ENCODE measurements at places on chromosomes 11 and 22.

DNA sequence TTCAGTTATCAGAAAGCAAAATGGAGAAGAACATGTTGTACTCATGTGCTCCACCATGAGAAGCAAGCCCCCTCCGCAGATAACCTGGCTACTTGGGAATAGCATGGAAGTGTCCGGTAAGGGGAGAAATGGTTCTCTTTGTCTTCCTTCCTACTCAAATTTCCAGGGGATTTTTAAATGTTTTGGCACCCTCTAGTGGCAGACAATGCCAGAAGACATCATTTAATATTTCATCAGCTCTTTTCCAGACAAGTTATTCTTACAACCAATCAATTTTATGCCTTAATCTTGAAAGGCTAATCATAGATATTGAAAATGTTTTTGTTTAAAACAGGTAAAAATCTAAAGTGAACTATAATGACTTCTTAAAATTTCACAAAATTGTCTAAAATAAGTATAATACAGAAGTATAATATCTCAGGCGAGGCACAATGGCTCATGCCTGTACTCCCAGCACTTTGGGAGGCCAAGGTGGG, 15.7 kb downstream of the CRTAM start:
- no peak for DNase-seq

DNA sequence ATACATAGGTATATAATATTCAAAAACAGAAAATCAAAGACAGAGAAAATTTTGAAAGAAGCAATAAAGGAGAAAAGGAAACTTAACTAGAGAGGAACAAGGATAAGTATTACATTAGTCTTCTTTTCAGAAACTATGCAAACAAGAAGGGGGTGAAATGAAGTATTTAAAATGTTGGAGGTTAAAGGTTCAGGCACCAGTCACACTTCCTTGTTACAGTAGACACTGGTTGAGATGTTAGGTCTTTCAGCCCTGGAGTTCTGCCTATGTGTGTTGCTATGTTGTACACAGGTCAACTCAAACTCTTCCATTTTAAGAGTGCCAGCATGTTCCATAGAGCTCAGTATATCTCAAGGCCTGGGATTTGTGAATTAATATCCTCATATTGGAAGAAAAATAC, 6.0 kb upstream of the MS4A4A start:
- no peak for DNase-seq

DNA sequence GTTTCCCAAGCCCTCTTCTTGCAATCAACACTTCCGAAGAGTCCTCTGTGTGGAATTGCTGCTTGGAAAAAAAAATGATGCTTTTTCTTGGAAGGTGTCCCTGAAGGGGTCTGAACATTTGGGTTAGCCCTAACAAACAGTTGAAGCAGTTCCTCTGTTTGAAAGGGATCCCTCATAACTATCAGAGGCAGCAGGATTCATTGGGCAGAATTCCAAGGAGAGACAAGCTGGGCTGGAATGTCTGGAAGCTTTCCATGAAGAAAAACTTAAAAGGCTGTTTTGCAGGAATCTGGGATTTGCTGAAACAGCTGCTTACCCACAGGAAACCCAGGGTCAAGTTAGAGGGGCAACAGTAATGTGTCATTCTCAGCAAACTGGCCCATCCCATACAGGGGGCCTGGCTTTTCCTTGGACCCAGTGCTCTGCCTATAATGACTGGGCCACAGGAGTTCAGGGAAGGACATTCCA, 3.1 kb downstream of the CSNK2A3 start:
- no peak for DNase-seq

GRCh38 chr11:64245797-64246620, 734 bp downstream of the PPP1R14B start:
- DNase-seq, result no peak

GRCh38 chr22:46580940-46581537, 39.1 kb upstream of the GRAMD4 start:
- no peak for DNase-seq

DNA sequence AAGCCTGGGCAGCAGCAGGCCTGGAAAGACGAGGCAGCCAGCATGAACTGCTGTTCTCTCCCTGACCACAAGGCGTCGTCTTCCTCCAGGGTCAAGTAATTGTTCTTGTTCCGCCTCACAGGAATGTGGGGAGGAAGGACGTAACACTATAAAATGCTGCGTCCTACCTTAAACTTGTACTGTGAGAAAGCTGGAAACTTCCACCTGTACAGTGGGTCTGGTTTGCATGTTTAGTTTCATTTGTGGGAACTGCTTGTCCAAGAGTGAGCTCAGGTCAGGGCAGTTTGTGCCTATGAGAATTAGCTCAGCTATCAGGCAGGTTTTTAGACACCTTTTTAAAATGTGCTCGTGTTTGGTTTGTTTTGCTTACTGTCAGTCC, 55.2 kb downstream of the PANX1 start:
- DNase-seq, result no peak

GRCh38 chr11:95545116-95545875, 244.3 kb downstream of the FAM76B start:
- DNase-seq, result no peak

- no peak for DNase-seq
These were observed 493.8 kb downstream of the NTM start for GRCh38 chr11:131864228-131864627.

DNA sequence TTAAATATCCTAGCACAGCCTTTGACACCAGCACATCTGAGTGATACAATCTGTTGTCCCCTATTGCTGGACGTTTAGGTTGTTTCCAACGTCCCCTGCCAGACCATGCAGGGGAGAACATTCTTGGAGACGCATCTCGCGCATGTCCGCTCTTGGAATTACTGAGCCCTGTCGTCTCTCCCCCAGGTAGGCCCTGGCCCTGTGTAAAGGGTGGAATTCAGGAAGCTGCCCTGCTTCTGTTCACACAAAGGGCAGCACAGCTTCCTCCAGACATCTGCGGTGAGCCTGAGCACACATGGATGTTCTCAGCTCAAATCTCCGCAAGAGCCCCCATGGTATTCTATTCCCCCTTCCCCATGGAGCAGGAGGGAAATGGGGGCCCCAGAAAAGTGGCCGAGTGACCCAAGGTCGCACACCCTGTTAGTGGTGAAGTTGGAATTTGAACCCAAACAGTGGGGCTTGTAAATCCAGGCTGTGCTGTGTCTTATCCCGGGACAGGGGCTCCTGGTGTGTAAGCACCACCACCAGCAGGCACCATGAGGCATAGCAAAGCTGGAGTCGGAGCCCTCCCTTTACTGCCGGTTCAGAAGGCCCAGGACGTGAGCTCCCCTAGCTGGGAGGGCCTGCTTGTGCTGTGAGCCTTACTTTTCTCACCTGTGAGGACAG, 5.0 kb upstream of the FGF19 start:
- DNase-seq, result no peak

GRCh38 chr22:43922123-43922522, 1.5 kb upstream of the PNPLA3 start:
- no peak for DNase-seq

DNA sequence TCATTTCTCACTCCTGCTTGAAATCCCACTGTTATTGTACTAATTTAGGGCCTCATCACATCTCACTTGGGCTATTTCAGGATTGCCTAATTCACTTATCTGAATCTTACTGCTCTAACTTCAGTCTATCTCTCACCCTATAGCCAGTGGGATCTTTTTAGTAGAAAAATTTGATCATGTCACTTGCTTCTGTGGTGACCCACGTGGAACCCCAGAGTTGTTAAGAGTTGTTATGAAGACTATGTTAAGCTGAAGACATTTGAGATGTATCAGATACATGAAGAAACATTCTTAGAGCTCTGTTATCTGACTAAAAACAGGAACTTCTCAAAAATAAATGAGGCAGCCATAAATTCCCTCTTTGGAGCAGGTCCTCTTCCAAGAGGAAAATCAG, 1375.6 kb upstream of the TENM4 start:
- DNase-seq, result no peak

GRCh38 chr11:92128026-92128425, 96.6 kb upstream of the FAT3 start:
- DNase-seq, result no peak

GRCh38 chr22:28075358-28075981, 156.4 kb upstream of the PITPNB start:
- DNase-seq, result no peak

DNA sequence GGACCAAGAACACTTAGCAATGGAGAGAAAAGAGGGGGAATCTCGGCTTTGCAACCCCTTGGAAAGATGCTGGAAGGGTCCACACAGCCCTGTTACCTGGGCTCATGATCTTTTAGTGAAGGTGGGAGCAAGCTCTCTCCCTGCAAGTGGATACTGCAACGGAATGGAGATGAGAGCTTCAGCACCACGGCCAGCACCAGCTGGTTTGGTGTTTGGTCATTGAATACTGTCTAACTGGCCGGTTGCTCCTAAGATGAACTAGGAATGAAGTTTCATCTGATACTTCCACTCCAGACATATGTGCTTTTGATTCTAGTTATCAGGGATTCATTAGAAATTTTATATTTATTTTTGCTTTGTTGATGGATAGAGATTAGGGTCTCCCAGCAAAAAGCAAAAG, 16.3 kb downstream of the HTR3A start:
- DNase-seq, result no peak

GRCh38 chr11:130124096-130124495, 35.5 kb upstream of the ST14 start:
- no peak for DNase-seq

GRCh38 chr22:46289244-46289891, 7.3 kb upstream of the GTSE1 start:
- no peak for DNase-seq

DNA sequence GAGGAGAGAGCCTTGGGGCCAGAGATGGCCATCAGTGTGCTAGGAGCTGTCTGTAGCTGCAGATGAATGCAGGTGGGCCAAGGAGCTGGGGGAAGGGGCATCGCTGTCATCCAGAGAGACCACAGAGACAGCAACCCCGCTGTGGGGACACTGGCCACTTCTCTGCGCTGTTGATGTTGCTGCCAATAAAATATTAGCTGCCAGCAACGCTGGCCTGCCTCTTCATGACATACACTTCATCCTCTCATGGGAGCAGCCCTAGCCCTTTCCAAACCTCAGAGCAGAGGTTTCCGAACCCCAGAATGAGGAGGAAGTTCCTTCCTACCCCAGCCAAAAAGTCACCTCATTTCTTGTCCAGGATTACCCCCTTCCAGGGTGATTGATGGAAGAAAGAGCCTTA, 106.2 kb downstream of the PARVA start:
- no peak for DNase-seq

- DNase-seq, result no peak
These were observed 825 bp downstream of the PTPMT1 start for GRCh38 chr11:47566149-47566698.

- DNase-seq, result no peak
These were observed 62.6 kb upstream of the SLC17A6 start for GRCh38 chr11:22275600-22275999.

DNA sequence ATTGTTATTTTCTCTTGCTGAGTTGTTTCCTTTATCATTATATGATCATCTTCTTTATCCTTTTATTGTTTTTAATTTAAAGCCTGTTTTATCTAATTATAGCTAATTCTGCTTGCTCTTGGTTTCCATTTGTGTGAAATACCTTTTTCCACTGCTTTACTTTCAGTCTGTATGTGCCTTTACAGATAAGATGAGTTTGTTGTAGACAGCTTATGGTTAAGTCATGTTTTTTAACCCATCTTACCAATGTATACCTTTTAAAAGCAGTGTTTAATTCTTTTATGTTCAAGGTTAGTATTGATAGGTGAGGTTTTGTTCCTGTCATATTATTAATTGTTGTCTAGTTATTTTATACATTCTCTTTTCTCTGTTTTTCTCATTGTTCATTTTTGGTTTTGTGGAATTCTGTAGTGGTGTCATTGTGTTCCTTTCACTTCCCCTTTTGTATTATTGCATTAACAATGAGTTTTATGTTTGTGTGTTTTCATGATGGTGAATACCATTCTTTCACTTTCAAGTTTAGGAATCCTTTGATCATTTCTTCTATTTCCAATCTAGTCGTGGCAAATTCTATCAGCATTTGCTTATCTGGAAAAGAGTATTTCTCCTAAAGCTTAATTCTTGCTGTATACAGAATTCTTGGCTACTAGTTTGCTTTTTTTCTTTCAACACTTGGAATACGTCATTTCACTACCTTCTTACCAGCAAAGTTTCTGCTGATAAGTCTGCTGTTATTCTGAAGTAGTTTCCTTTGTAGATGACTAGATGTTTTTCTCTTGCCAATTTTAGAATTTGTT, 21.8 kb downstream of the OR5AN1 start:
- no peak for DNase-seq

DNA sequence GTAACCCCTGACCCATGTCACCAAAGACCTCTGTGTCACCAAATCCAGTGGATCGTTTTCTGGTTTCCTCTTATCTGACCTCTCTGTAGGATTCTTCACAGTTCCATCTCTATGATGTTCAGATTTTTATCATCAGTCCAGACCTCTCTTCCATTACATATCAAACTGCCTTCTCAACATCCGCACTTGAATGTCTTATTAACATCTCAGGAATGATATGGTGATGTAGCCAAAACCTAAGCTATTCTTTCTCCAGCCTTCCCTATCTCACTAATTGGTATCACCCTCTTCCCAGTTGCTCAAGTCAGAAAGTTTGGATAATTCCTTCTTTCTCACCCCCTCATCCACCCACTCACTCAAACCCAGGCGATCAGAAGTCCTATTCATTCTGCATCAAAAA, 13.4 kb downstream of the APLNR start:
- no peak for DNase-seq

DNA sequence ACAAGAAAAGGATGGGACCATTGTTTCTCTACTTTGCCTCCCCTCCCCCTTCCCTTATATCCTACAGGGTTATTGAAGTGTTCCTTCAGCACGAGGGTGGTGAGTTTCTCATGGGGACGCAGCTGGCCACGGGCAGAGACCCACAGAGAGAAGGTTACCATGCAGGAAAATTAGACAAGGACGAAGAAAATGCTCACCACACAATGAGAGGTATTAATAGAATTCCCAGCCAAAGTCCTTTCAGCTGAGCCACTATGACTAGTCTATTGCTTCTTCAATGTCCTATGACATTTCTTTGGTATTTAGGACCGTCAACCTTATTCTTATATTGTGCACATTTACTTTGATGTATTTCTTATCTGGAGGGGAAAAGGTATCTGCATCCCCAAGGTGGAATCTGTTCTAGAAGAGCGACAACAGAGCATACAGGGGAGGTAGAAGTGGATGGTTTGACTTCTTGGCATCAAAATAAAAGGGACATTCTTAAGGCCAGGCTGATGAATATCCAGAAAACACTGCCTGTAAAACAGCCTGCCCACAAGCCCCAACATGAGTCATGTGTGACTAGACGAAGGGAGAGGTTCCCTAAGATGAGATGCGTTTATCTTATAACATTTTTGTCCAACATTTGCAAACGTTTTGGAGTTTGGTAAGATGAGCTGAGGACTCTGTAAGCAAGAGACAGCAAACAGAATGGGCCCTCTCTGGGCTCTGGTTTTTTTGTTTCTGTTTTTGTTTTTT, 209.8 kb upstream of the NARS2 start:
- DNase-seq, result no peak

GRCh38 chr11:125233736-125234275, 69.3 kb downstream of the PKNOX2 start:
- DNase-seq, result no peak

DNA sequence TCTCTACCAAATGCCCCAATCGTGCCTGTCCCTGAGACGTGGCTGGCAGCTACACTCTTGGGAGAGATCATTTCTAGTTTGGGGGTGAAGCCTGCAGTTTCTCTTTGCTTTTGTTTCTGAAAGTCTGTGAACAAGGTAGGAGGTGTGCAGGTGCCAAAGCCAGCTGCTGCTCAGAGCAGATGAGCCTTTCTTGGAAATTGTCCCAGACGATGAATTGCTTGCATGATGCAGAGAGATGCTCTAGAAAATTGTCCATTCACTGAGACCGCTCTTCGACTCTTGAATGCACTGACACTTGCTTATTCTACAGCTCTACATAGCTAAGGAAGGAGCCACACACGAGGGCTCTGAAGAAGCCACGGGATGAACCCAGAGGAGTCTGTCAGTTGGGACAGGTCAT, 225.6 kb upstream of the E2F8 start:
- DNase-seq, result no peak
